ENCODE measurements at places on chromosomes 7 and 10.
A peak's percentile ranks its signal among the peaks of the same experiment; 100 is the strongest.

- H3K27me3 ChIP-seq = no peaks in the 10 kb centered on the region
- H3K4me3 ChIP-seq = no peak overlapping the region
- no peak for DNase-seq
These were observed 1.9 kb upstream of the TAS2R39 start for GRCh38 chr7:143181349-143181748.

GRCh38 chr10:121495719-121496118 lies 102.5 kb downstream of the FGFR2 start:
- no peak for DNase-seq
- no peaks in the 10 kb centered on the region for H3K36me3 ChIP-seq
- no peak overlapping the region for H3K4me3 ChIP-seq
- H3K4me1 ChIP-seq = no peaks in the 10 kb centered on the region

DNA sequence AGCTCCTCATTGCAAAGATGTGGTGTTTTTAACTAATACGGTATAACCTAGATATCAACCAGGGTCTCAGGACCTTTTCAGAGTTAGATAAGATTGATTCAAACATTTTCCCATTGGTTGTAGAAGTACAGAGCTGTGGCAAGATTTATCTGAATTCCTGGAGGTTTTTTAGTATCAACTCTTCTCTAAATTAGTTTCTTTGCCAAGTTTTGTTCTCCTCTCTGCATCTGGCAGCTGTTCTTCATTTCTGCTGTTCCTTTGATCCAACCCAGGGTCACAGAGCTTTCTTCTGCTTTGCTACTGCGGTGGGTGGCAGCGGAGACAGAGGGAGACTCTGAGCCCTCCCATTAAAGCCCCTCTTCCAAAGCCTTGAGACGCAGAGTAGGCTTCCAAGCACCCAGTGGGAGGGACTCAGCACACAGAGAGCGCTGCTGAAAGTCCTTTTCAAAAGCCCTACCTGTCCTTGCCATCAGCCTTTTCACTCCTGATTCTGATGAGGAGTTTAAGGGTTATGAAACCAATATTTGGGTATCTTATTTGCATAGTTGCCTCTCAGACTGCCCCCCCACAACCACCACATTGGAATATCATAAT lies 146.3 kb upstream of the EEPD1 start:
- no peaks in the 10 kb centered on the region for H3K4me1 ChIP-seq
- no peaks in the 10 kb centered on the region for H3K36me3 ChIP-seq
- no peak overlapping the region for H3K4me3 ChIP-seq
- no peak for DNase-seq
- H3K27ac ChIP-seq = no peak overlapping the region
- H3K27me3 ChIP-seq = no peaks in the 10 kb centered on the region

GRCh38 chr10:103053659-103054581 lies 135.8 kb downstream of the CNNM2 start:
- peak overlapping the region; percentile 74 for H3K27ac ChIP-seq
- H3K4me3 ChIP-seq = peak overlapping the region; percentile 35
- H3K4me1 ChIP-seq = no peaks in the 10 kb centered on the region
- peak; percentile 66 for DNase-seq

- peak overlapping the region; percentile 83 for H3K27ac ChIP-seq
- H3K4me1 ChIP-seq = peaks cover 13% of the 10 kb centered on the region
- no peak for DNase-seq
- H3K27me3 ChIP-seq = no peaks in the 10 kb centered on the region
- no peaks in the 10 kb centered on the region for H3K36me3 ChIP-seq
These were observed 31.5 kb upstream of the PRLHR start for GRCh38 chr10:118626953-118627352.
